Activated T-helper 2 cell treated with anti-CD3 and anti-CD28 coated beads, Interferon-gamma antibody, Interleukin-2, Interleukin-4, amounts not matched to agents 10 μg/mL and 5 μg/mL and 100 μg/mL, durations not matched to agents 14 hours and 24 hours and 36 hours (primary cell): ENCODE measurements at places on chromosomes 2 and 18.

DNA sequence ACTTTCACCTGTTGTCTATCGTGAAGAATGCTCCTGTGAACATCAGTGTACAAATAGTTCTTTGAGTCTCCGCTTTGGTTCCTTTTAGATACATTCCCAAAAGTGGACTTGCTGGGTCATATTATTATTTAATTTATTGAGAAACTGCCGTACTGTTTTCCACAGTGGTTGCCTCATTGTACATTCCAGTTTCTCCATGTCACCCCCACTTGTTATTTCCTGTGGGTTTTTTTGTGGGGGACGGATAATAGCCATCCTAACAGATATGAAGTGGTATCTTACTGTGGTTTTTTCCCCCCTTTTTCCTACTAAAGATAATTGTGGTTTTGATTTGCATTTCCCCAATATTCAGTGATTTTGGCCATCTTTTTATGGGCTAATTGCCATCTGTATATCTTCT lies 53.8 kb downstream of the SMCHD1 start:
- DNase-seq: no peak

GRCh38 chr18:48347756-48348326 lies 61.3 kb downstream of the ZBTB7C start:
- no peak for DNase-seq

DNA sequence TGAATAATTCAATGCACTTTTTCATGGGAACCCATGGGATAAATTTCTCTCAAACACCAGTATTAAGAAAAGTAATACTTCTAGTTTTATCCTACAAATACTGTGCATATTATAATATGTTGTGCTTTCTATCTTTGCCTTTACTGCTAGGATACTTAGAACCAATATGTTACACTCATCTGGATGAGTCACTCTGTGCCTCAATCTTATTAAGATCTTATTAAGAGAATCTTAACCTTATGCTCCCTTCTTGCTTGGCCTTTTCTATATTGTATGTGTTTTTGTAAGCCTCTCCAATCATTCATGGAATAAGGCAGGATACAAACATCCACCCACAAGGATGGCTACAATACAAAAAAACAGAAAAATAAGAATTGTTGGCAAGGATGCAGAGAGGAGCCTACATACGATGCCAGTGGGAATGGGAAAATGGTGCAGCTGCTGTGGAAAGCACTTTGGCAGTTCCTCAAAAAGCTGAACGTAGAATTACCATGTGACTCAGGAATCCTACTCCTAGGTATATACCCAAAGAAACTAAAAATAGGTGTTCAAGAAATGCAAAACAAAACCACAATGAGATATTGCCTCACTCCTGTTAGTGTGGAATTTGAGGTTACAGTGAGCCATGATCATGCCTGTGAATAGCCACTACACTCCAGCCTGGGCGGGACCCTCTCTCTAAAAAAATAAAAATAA lies 10.7 kb upstream of the TWSG1 start:
- DNase-seq: no peak

GRCh38 chr2:133434959-133435668 lies 133.1 kb downstream of the NCKAP5 start:
- no peak for DNase-seq

DNA sequence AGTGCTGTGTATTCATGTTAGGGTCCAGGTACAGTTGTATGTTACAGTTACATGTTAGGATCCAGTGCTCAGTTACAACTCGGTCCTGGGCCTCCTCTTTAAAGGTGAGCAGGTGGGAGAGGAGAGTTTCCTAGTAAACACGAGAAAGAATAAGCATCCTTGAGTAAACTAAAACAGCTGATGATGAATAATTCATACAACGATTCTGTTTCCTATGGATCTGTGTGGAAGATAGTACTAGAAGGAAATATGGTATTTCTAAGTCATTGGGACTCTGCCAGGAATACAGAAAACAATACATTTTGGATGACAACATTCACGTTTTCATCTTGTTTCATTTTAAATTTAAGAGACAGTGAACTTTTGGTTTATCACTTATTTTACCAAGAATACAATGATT lies 29.5 kb downstream of the SNTG2 start:
- no peak for DNase-seq

DNA sequence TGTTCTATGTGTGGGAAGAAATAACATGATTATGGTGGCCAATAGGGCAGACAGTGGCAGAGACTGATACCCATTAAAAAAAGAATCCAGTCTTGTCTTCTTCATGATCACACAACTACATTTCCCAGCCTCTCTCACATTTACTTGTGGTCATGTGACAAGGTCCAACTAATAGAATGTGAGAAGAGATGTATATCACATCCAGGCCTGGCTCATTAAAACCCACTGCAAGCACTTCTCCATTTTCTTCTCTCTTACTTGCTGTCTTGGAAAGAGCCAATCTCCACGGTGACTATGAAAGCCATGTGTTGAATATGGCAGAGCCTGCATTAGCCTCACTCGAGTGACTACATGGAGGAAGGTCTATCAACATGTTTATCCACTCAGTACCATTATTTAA lies 306.2 kb upstream of the ZEB2 start:
- no peak for DNase-seq

DNA sequence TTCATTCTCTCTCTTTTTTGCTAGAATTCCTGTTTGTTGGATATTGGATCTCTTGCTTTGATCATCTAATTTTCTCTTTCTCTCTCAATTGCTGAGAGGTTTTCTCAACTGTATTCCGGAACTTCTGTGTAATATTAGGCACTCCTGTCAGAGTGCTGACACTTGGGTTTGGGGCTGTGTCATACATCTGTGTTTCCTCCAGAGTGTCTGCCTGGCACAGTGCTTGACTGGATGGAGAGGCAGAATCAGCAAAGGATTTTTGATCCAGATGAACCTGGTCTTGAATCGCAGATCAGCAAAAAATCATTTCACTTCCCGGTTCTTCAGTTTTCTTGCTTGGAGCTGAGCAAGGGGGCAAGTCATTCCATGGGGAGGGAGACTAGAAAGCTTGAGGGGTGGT lies 87.7 kb upstream of the CXCR4 start:
- DNase-seq: no peak
